Upper lobe of right lung (tissue), 1 donor: ENCODE measurements at places on chromosomes 11 and 22.

- no peaks in the 10 kb centered on the region for H3K27me3 ChIP-seq
- peaks cover 32% of the 10 kb centered on the region for H3K4me1 ChIP-seq
- H3K27ac ChIP-seq, result no peak overlapping the region
These were observed 66.8 kb downstream of the CSTPP1 start for GRCh38 chr11:47003180-47003877.

GRCh38 chr11:23569547-23569946 lies 709.3 kb upstream of the CCDC179 start:
- no peaks in the 10 kb centered on the region for H3K4me1 ChIP-seq
- no peak overlapping the region for H3K4me3 ChIP-seq
- no peaks in the 10 kb centered on the region for H3K36me3 ChIP-seq
- H3K27ac ChIP-seq, result no peak overlapping the region

GRCh38 chr22:30444632-30445437 lies 19.3 kb downstream of the MTFP1 start:
- DNase-seq, result no peak
- H3K4me3 ChIP-seq, result no peak overlapping the region

DNA sequence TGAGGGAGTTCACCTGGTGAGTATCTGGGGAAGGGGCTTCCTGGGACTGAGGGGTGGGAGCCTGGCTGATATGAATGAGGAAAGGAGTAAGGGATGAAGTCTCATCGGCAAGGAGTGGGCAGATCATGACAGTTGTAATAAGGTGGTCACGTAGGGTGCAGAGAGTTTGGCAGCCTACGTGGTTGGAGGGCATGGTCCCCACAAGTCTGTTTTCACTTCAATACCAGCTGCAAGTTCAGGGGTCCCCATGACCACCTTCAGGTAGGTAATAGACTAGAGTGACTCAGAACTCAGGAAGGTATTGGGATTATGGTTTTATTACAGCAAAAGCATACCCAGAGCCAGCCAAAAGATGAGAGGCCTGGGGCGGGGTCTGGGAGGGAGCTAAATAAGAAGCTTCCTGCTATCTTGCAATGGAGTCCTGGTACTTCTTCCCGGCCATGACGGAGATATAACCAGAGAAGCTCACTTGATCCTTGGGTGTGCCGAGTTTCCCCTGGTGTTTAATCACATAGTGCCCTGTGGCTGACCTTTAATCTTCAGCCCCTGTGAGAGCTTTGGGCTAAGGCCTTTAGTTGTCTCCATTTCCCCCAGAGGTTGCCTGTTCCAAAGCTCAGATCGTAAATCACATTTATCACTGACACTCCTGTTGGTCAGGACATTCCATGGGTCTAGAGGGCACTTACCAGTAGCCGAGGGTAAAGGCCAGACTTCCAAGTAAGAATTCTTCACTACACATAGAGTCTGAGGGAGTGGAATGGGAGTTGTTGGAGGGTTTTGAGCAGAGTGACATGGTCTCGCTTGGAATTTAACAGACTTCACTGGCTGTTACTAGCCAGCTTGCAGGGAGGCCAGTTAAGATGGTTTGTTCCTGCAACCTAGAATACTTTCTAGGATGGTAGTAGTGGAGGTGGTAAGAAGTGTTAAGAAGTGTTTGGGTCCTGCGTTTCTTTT lies 9.1 kb downstream of the SLC3A2 start:
- peaks cover 37% of the 10 kb centered on the region for H3K4me1 ChIP-seq
- no peak for DNase-seq
- peaks cover 51% of the 10 kb centered on the region for H3K36me3 ChIP-seq
- H3K27me3 ChIP-seq, result no peaks in the 10 kb centered on the region
- H3K27ac ChIP-seq, result peak overlapping the region; percentile 19
